Activated naive CD4-positive, alpha-beta T cell treated with anti-CD3 and anti-CD28 coated beads, Interleukin-2, amount 10 ng/mL, durations not matched to agents 7 days and 5 days (primary cell): ENCODE measurements at places on chromosomes 1 and 21.

DNA sequence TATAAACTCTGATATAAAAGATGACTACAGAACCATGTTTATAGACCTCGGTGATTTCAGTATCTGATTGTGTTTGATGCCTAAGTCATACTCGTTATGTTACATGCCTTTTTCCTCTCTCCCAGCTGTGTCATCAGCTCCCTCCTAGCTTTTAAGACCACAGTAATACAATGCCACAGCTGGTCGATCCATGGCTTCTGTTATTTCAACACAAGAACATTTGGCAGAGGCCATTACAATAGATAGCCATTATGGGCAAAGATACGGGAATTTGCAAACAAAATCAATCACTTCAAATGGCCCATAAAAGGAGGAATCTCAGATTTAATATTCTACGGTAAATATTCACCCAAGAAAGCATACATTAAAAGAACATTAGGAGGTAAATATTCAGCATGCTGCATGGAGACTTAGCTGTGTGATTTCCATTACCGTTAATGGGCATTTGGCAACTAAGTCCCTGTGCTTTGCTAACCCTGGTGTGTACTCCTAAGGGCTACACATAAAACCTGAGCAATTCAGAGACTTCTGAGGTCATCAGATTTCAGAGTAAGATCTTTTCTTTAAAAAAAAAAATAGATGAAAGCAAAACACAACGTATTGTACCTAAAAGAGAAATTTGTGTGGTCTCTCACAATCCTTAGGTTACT, 153.4 kb downstream of the PIGK start:
- DNase-seq, result no peak

DNA sequence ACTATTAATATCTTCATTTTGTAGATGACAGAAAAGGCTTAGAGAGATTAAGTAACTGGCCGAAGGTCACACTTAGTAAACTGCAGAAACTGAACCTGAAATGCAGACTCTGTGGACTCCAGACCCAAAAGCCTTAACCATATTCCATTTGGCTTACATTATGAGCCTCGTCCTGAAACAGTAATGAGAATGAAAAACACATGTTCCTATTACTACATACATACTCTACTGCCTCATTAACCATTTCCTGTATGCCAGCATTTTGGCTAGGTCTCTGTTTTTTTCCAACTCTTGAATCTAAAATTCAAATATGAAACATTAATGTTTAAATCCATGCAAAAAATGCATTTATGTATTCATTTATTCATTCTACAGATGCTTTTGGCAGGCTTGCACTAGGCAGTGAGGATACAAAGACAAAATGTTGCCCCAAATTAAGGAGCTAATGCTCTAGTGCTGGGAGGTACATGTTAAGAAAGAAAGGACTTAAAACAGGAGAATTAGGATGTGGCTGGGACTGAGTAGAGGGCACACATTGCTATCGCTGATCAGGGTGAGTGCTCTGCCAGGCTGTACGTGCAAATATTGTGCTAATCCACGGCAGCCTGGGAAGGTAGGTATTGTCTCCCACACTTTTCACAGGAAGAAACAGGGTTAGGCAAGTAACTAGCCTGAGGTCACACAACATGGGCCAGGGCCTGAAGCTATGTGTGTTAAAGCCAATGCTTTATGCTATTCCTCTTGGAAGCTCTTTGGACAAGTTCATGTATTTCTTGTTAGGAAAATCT, 14.0 kb downstream of the DEGS1 start:
- no peak for DNase-seq

DNA sequence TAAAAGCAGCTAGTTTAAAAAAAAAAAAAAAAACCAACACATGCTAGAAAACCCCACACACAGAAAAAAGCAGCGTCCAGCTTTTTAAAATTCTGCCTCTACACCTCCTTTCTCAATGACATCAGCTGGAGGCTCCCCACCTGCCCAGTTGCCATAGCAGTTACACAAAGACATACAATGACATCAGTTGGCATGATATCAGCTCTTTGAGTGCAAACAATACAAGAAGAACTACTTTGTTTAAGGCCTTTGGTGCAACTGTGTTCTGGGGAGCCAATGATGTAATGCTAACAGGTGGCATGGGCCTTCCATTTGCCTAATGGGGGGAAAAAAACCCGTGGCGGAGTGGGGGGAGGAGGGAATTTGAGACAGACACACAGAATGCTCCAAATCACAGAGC, 32.9 kb downstream of the DUSP10 start:
- peak; percentile 37 for DNase-seq

DNA sequence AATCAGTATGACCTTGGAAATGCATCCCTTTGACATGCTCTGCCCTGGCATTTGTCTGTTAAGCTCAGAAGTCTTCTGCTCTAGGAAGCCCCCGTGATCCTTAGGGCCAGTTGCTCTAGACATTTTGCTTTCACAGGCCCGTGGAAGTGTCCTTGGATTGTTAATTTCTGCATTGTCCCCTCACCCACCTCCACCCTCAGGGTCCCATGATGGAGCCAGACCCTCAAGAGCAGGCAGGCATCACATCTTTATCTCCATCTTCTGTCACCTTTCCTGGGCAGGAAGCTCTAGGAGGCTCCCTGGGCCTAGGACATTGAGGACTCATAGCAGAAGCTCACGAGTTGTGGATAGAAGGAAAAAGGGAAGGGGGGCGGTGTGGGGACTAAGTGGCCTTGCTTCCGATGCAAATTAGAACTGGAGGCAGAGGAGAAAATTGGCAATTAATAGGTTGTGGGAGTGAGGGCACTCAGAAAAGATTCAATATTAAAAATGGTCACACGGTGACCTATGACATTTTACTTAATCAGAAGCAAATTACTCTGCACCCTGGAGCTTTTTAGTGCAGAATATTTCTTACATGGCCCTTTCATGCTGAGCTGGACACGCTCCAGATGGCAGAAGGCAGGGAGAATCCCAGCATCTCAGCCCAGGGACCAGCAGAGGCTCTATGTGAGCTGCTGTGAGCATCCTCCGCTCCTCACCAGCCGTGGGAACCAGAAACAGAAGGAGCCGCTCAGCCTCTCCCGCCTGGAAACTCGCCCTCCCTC, 185.0 kb downstream of the MATN1 start:
- no peak for DNase-seq

- DNase-seq, result no peak
Measured at GRCh38 chr1:184524248-184524647, 137.4 kb downstream of the C1orf21 start.

GRCh38 chr1:202084791-202085681, 37.7 kb upstream of the GPR37L1 start:
- DNase-seq, result no peak

GRCh38 chr1:58727364-58727763, 27.5 kb upstream of the MYSM1 start:
- no peak for DNase-seq

GRCh38 chr1:247482747-247483146, 24.8 kb upstream of the OR2B11 start:
- no peak for DNase-seq

DNA sequence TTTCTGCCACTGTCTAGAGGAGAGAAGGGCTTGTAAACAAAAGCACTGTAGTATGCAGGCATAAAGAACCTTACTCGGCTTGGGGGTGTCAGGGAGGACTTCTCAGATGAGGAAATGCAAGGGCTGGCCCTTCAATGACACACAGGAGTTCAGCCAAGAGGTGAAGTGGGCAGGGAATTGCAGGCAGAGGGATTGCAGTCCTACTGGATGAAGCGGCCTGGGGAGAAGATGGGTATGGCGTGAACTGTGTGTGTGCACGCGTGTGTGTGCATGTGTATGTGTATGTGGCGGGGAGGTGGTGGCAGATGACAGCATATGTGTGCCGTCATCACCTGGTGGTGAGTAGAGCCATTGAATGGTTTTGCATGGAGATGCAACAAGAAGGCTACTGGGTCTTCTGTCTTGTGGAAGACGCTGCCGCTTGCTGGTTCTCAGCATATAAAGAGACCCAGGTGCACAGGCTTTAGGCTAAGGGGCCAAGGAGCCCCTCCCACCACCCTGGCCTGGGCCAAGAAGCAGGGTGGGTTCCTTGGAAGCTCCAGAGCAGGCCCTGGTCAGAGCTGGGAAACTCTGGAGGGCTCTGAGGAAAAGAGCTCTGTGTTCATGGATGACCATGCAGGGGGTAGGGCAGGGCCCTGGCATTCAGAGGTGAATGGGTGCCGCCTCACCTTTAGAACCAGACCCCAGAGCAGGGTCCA, 4.1 kb upstream of the EPS8L3 start:
- DNase-seq, result peak; percentile 14

GRCh38 chr1:183039985-183040447, 16.8 kb downstream of the LAMC1 start:
- no peak for DNase-seq

DNA sequence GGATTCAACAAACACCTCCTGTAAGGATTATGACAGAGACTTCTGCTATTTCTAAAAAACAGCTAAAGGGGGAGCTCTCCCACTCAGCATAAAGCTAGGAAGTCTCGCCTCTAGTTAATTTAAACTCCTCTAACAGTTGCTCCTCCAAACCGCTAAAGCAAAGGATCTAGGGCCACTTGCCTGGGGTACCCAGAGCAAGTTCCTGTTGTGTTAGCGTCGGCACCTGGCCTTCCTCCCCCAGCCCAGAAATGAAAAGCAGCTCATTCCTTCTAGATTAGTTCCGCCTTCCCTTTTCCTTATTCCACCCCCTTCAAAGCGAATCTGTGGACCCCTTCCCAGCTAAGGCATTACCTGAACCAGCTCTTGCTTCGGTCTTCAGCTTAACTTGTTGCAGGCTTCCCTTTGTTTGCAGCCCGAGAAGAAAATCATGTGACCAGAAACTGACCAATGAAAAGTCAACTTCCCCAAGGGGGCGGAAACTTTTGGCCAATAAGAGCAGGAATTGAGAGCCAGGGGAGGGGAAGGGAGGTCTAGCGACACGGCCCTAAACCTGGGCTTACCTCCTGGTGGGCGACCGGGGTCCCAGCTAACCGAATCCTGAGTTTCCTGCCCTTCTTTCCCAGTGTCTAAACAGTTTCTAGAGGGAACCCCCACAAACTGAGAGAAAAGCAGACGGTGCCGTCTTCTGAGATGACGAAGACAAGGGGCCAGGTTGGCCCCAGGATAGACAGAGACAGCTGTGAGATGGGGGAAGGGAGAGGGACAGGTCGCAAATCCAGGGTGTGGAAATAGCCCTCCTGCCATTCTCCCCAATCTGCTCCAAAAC, at the start of gene PBXIP1:
PBXIP1 (minus strand) TSS at position 382 of the 826 bp plus-strand sequence. CDS start 2,378 bp downstream, outside the sequence.
- DNase-seq, result peak; percentile 89

DNA sequence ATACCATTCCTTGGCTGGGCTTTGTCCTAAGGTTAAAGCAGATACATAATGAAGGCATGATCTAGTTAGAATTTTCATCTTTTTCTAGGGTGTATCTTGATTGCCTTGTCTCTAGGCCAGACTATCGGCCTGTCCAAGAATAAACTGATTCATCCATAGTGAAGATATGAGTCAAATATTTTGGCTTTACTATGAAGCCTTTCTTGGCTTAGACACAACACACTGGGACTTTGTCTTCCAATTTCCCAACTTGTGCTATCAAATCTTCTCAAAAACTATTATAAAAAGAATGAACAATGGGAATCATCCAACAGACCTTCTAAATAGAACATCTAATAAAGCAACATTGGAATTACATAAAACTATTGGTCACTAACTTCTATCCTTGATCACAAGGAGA, 64.8 kb downstream of the WARS2 start:
- no peak for DNase-seq

GRCh38 chr1:150562446-150563339, 13.5 kb downstream of the ADAMTSL4 start:
- DNase-seq, result peak; percentile 89

DNA sequence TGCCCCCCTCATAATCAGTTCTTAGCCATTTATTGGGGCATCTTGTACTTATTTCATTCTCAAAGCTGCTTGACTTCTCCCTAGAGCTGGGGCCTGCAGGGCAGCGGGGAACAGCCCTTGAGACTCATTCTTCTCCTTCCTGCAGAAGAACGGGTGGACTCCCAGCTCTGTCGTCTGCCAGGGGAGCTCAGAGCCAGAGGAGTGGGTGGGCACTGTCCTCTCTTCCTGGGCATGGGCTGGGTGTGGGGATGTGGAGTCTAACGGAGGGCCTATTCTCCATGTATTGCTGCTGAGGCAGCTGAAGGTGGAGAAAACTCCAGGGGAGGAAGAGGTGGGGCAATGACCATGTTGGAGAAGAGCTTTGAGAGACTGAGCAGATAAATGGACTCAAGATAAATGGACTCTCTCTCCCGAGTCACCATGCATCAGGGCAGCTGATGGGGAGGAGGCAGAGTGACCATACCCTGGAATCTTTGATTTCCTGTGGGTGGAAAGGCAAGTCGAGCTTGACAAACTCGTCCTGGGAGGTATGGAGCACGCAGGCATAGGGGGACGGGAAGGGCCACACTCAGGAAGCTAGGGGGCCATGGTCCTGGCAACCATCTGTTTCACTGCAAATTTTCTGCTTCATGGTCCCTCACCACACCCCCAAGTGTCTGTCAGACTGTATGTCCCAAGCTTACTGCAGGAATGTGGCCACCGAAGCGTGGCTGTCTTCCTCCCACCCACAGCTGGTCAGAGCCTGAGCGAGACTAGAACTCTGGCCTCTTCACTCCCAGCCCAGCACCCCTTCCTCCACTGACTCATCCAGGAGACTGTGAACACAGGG, 56.9 kb upstream of the ATP2B4 start:
- DNase-seq, result no peak

DNA sequence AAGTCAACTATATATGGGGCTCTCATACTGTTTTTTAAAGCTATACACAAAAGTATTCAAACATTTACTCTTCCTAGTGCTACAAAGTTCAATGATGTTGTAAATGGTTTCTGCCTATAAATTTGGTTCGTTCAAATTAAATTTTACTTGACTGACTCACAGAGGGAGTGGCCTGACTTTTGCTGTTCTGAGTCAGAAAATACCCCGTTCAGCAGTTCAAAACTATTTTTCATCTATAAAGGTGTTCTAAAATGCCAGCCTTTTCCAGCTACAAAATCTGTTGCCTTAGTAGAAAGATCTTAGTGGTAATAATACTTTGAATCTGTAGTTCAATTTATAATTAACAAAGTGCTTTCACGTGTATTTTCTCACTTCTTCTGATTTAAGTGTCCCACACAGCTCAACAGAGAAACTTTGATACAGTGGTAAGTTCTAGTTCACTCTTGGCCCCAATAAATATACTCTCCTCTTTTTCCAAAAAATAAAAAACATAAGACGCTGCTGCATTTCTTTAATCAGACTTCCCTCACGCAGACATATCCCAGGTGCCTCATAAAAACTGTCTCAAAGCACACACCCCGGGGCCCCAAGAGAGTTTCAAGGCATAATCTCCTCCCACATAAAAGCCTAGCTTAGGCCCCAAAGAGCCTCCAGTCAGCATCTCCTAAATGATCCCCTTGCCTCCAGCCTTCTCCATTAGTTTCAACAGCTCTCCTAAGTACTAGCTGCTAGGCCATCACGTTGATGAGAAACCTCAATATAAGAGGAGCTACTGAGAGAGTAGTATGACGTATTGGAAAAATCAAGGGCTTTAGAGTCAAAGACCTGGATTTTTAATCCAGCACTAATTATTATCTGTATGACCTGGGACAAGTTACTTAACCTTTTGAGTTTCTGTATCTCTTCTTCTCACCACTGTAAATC, 3.2 kb downstream of the PTP4A2 start:
- no peak for DNase-seq

DNA sequence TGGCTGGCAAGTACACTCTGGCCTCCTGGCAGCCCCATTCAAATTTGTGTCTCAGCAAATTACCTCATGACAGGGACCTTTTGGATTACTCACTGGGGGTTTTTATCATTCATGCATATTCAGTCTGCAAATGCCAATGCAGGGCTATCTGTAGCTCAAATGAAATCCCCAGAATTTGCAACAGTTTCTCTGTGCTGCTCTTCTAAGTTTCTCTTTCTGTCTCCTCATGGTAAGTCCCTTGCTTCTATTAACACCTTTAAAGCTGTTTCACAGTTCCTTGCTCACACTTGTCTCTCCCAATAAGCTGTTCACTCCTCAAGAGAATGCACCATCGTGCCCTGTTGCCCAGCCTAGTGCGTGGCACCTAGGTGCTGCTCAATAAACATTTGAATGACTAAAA, 3.3 kb upstream of the FAM78B start:
- no peak for DNase-seq
